Left lung (tissue), 14 donors: ENCODE measurements at places on chromosomes 2 and 18. TPM values are rescaled to one million over a fixed set of nuclear protein-coding genes. Genes with fewer than 3 reads are reported as not detected.
A peak's percentile ranks its signal among the peaks of the same experiment; 100 is the strongest.

Gene NETO1
- not detected for total RNA-seq

Gene ATG9A
- total RNA-seq, result 53.6 TPM

Gene CXCR4
- total RNA-seq, result 54.9 TPM

- DNase-seq, result peak; percentile 66
Observed at GRCh38 chr2:175414882-175415487, 233.5 kb upstream of the ATP5MC3 start.

GRCh38 chr2:101823859-101824258 is 126.4 kb downstream of the MAP4K4 start:
- DNase-seq, result no peak

DNA sequence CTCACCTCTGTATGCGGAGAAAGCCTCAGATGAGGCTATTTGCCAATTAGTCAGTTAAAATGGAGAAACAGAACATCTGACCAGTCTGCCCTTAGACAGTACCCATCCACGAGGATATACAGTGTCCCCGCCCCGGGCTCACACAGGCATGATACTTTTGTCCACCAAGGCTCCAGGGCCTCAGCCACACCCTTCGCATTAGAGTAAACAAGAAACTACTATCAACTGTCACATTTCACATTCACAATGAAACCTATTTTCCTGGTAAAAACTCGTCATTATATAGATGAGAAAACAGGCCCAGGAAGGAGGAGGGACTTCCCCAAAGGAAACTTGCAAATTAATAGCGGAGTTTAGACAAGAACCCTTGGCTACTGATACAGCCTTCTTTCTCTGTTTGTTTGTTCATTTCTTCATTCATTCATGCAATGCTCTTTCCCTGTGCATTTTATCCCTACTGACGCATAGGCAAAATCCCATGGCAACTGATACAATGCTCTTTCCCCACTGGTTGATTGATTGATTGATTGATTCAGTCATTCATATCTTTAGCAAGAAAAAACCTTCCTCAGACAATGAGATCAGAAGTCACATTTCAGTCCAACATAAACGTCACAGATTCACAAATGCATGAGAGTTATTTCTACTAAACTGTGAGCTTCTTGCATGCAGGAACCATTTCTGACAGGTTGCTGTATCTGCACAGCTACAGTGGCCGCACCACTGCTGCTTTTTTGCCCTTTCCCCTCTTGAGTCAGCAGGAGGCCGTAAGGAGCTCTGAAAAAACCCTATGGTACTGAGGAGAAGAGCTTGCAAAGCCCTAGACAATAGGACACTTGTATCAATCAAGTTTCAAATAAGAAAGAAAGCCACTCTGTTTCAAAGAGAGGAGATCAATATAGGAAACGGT is 777.1 kb downstream of the RNF144A start:
- no peak for DNase-seq

DNA sequence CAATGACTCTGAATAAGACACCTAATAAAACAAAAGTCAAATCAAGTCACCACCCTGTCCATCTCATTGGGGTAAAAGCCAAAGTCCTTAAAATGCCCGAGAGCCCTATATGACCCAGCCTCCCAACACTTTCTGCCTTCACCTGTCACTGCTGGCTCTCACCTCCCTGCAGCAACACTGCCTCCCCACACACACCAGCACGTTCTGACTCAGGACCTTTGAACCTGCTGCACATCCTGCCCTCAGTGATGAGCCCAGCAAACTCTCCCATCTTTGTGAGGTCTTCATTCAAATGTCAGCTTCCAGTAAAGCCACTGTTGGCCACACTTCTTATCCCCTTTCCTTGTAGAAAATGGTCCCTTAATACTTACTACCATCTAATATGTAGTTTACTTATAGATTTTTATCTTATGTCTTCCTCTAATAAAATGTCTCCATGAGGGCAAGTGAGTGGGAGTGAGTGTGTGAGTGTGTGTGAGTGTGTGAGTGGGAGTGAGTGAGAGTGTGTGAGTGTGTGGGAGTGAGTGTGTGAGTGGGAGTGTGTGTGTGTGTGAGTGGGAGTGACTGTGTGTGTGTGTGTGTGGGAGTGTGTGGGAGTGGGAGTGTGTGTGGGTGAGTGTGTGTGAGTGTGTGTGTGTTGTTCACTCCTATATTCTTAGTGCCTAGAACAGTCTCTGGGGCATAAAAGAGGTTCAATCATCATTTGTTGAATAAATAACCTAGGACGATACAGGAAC is 504.7 kb downstream of the EIPR1 start:
- DNase-seq, result no peak

- DNase-seq, result no peak
Observed at GRCh38 chr2:233764264-233764663, 4.2 kb downstream of the UGT1A1 start.

DNA sequence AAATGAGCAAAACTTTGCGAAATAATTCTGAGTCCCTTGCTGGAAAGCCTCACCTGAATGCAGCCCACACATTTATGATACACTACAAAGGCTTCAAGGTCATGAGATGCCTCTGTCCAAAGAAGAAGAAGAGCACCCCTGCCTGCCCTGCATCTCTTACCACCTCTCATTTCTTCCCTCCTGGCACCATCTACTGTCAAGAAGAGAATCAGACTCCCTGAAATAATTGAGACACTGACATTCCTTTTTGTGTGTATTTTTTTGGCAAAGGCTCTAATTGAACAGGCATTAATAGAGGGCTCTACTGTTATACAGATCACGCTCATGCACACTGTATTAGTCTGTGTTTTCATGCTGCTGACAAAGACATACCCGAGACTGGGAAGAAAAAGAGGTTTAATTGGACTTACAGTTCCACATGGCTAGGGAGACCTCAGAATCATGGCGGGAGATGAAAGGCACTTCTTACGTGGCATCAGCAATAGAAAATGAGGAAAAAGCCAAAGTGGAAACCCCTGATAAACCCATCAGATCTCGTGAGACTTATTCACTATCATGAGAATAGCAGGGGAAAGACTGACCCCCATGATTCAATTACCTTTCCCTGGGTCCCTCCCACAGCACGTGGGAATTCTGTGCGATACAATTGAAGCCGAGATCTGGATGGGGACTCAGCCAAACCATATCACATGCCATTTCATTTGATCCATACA is 176.3 kb downstream of the ALPK2 start:
- DNase-seq, result no peak

- no peak for DNase-seq
Observed at GRCh38 chr2:190996338-190996946, 17.5 kb downstream of the STAT1 start.

- no peak for DNase-seq
Observed at GRCh38 chr18:67400502-67401117, 115.9 kb downstream of the DSEL start.

GRCh38 chr2:219645631-219646527 is 18.4 kb downstream of the SLC4A3 start:
- no peak for DNase-seq
